Right renal pelvis (tissue), 4 donors: ENCODE measurements at places on chromosomes 1 and 21.

DNA sequence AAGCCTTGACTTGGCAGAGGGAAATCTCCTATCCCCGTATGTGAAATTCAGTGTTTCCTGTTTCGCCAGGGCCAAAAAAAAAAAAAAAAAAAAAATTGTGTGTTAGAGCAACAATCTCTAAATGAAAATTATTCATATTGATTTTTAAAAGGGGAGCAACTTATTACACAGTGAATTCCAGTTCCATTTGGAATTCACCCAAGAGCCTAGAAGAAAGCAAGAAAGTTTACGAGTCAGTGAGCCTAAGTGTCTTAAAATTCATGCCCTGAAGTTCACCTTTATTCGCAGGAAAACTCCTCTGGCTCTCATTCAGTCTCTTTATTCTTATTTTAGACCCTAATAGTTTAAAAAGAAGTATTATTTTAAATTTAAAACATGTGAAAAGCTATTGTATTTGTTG, 42.1 kb upstream of the HUNK start:
- no peak for DNase-seq

DNA sequence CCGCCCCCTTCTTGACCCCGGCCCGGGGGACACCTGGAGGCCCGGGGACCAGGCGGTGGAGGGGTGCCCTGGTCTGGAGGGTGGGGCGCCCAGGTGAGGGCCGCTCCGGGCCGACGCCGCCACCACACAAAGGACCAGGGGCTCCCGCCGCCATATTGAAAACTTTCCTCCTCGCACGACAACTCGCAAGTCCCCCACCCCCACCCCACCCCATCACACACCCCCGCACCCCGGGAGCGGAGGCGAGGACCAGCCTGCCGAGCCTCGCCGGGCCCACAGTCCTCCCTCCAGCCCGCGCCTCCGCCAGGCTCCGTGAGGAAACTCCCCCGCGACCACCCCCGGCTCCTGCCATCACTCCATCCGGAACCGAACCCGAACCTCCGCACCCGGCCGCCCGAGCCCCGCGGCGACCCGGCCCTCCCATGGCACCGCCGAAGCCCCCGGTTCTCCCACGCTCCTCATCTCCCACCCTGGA, 733 bp downstream of the KDM5B start:
- no peak for DNase-seq

- no peak for DNase-seq
Observed at GRCh38 chr1:33735624-33736023, 128.3 kb upstream of the HMGB4 start.

- no peak for DNase-seq
Observed at GRCh38 chr21:25215698-25216384, 391.4 kb downstream of the MRPL39 start.

GRCh38 chr1:169586395-169587255, at the start of gene F5:
F5 (minus strand) TSS chr1:169586481; CDS start chr1:169586386, 95 bp downstream.
- no peak for DNase-seq

- no peak for DNase-seq
Observed at GRCh38 chr21:31253684-31254083, 90.4 kb downstream of the TIAM1 start.

DNA sequence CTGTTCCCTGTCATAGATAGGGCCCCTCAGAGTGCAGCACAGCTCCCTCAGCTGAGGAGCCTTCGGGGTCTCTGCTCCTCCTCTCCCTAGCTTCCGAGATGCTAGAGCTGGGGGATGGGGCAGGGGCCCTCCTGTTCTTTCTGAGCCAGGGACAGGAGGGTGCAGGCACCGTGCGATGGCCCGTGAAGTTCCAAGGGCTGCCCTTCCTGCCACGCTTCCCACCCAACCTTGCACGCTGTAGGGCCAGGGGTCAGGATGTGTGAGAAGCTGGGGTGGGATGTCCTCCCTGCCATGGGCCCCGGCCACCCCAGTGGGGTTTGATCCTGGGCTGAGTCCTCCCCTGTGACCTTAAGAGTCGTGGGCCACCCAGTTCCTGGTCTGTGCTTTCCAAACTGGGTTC, 240.7 kb upstream of the C1orf174 start:
- DNase-seq = no peak

GRCh38 chr1:182383037-182383661, 8.4 kb downstream of the GLUL start:
- no peak for DNase-seq

GRCh38 chr1:156592158-156592909, 758 bp downstream of the NAXE start:
- DNase-seq = no peak

DNA sequence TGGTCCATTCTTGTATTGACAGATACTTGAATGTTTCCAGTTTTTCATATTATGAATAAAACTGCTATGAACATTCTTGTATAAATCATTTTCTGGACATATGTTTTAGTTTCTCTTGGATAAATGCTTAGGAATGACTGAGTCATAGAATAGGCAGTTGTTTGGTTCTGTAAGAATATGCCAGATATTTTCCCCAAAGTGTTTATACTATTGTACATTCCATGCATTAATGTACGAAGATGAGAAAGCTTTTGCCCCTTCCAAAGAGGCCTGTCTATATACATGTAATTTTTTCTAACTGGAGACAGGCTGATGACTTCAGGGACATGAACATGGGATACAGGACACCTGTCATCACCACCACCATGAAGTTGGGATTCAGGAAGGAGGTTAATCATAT, 11.3 kb downstream of the NBPF3 start:
- DNase-seq = no peak

- DNase-seq = no peak
Observed at GRCh38 chr1:164761009-164761408, 202.0 kb downstream of the PBX1 start.

- DNase-seq = no peak
Observed at GRCh38 chr1:206735553-206736031, 35.0 kb upstream of the IL19 start.

- DNase-seq = no peak
Observed at GRCh38 chr1:11443043-11443442, 35.9 kb upstream of the DISP3 start.

- no peak for DNase-seq
Observed at GRCh38 chr1:80523861-80524260, 1276.9 kb upstream of the ADGRL2 start.

DNA sequence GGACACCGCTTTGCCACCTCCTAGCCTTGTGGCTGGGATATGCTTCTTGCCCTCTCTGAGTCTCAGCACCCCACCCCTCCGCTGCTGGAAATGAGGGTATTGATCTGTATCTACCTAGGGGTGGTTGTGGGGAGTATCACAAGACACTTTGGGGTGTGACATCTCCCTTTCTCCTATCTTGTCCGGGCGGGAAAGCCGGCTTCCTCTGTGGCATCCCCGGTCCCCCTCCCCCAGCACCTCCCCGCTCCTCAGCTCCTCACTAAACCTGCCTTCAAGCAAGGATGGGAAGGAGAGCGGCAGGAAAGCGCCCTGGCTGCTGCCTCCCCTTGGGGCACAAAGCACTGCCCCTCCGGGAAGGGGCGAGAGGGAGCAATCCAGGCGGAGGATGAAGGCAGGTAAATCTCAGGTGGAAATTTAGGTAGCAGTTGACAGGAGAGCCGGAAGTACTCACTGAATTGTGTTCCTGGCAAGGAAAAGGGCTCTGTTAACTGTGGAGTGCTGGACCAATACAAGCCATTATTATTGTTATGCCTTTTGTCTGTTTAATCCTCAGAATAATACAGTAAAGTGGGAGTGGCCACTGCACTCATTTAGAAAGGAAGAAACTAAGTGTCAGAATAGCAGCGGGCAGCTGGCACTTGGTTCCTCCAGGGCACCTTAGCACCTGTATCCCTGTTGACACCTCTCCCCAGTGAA, 49.0 kb upstream of the LRP8 start:
- no peak for DNase-seq

DNA sequence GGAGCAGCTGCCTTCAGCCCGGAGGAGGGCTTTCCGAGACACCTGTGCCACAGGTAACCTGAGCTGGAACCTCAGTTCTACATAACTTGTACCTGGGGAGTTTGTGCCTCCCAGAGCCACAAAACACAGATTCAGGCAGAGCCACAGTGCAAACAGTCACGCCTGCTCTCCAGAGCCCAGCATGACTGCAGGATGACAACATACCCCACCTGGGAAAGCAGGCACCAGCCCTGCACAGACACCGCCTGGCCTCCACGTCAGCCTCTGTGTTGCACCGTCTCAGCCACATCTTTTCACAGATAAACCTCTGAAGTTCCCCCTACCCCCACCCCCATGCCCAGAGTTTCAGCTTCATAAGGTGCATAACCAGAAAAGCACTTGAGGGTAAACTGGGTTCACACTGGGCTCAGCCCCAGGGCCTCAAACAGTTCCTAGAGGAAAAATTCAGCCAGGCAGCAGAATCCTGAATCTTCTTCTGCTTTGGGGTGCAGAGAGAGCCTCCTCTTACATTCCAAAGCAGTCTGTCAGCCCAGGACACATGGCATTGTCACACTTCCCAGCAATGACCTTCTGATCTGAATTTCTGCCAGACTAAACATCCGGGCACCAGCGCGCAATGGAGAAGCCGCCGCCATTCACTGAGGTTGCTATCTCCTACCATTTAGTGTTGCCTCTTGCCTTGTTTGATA, 229.5 kb downstream of the TOMM20 start:
- DNase-seq = no peak

GRCh38 chr1:115051850-115052249, 22.2 kb downstream of the TSHB start:
- DNase-seq = no peak

DNA sequence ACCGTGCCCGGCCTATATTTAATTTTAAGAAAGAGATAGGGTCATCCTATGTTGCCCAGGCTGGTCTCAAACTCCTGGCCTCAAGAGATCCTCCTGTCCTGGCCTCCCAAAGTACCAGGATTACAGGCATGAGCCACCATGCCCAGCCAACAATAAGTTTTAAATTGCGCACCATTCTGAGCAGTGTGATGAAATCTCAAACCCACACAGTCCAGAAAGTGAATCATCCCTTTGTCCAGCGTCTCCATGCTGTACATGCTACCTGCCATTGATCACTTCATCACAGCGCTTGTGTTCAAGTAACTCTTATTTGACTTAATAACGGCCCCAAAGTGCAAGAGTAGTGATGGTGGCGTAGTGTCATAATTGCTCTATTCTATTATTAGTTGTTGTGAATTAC, 75.4 kb downstream of the APP start:
- DNase-seq = no peak

DNA sequence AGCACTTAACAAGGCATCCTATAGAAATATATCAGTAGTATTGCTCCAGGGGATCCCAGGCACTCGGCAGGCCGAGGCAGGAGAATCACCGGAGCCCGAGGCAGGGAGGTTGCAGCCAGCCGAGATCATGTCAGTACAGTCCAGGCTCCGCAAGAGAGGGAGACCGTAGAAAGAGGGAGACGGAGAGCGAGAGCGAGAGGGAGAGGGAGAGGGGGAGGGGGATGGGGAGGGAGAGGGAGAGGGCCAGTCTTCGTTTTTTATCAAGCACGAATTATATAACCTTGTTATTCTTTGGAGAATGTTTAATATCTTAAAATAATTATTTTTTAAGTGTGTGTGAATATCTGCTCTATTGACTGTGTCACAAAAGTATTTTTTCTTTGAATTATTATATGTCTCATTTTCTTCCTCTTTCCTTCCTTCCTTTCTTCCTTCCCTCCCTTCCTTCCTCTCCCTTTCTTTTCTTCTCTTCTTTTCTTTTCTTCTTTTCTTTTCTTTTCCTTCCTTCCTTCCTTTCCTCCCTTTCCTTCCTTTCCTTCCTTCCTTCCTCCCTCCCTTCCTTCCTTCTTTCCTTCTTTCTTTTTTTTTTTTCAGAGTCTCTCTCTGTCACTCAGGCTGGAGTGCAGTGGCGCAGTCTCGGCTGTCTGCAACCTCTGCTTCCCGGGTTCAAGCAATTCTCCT, 233.7 kb downstream of the SRGAP2C start:
- no peak for DNase-seq

DNA sequence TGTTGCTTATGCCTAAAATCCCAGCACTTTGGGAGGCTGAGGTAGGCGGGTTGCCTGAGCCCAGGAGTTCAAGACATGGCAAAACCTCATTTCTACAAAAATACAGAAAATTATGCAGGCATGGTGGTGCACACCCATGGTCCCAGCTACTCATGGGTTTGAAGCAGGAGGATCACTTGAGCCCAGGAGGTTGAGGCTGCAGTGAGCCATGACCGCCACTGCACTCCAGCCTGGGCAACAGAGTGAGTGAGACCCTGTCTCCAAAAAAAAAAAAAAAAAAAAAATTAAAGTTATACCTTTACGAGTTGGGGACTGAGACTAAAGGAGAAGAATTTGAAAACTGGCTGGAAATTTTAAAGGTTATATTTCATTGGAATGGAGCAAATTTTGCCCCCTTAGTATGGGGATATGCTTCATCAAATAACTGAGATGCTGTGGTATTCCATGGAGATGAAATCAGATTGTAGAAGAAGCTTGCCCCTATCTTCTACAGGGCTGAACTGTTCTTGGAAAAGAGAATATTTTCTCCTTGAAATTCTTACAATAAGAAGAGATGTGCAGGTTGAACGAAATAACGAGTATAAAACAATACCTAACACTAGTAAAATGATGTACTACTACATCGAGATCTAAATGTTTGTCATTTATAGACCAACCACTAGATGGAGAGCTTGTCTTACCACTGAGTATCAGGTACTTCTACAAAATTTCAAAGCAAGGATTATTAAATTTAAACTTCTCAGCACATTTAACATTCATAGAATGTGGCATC, 34.9 kb upstream of the SCYL3 start:
- DNase-seq = peak; percentile 30

DNA sequence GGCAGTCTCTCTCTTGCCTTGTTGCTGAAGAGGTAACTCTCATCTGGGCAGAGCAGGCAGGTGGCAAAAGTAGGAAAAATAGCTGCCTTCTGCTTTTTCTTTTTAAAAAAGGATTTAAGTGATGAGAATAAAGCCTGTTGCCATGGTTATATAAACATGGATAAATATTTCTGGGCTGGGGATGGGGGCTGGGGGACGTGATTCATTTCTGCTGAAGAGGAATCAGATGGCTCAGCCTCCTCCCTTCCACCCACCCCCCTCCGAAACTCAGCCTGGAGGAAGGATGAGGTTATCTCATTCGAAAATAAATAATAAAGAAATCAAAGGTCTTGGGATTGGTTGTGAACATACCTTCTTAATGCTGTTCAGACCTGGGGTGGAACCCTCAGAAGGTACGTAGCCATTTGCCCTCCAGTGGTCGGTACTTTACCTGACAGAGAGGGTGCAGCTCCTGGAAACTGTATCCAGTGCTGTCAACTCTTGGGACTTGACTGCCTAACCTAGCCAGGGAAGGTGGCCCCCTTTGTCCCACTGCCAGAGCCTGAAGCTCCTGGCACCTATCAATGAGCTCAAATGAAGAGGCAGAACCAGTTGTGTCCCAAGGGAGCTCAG, 3.8 kb upstream of the INKA2 start:
- no peak for DNase-seq

DNA sequence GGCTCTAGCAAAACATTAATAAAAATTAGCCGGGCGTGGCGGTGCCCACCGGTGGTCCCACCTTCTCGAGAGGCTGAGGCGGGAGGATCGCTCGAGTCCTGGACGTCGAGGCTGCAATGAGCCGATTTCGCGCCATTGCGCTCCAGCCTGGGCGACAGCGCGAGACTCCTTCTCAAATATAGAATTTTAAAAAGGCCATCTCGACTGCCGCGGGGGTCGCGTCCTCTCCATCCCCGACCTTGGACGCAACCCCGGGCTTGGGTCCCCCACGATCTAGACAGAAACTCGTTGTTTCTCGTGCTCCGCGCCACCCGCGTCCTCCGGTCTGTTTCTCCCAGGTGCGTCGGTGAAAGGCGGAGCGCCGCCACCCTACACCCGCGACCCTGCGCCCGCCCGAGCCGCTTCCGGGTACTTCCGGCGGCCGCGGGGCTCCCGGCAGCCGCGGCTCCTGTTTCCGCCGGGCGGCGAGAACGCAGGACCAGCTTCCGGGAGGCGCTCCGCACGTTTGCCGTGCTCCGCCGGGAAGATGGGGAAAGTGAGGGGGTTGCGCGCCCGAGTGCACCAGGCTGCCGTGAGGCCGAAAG, at the start of gene SLX9:
Gene SLX9 (plus strand): TSS at position 498 of the 584 bp plus-strand sequence. CDS start 29 bp downstream, at position 527.
- DNase-seq = peak; percentile 70
